EL (cell line): ENCODE measurements at places on chromosomes 7 and 10.
A peak's percentile ranks its signal among the peaks of the same experiment; 100 is the strongest.

- DNase-seq = no peak
These were observed 313.6 kb upstream of the CDC14C start for GRCh38 chr7:48610705-48611104.

GRCh38 chr7:43735802-43736603, 6.7 kb upstream of the COA1 start:
- DNase-seq = peak; percentile 40

- DNase-seq = peak; percentile 84
These were observed 55.4 kb downstream of the LYZL1 start for GRCh38 chr10:29344073-29344820.

DNA sequence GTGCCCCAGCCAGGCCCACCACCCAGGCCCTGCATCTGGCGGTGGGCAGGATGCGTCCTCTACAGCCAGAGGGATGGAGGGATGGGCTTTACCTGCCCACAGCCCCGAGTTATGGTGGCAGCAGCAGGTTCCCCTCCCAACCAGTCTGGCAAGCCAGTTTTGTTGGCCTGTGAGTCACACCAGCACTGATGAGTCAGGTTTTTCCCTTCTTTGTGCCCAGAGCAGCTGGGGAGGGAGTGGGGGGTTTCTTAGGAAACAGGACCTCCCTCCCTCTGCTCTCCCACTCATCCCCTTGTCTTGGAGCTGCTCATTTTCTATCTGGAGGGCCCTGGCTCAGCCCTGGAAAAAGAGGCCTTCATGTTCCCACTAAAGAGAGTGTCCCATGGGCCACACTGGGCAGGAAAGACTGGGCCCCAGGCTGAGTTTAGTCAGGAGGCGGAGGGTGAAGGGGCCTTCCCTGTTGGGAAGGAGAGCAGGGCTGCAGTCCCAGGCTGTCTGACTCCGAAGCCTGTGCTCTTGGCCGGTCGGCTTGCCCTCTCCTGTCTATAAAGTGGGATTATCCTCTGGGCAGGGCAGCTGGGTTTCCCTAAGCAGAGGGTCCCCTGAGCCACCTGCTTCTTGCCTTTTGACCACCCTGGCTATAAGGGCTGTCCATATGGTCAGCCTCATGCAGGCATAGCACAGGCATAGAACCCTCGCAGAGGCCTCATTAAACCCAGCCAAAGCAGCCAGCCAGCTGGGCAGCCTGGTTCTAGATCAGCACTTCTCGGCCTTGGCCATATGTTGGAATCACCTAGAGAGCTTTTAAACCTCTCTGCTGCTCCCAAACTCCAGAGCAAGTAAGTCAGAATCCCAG, 30.2 kb upstream of the ANKRD2 start:
- DNase-seq = peak; percentile 92

- DNase-seq = peak; percentile 39
These were observed 12.5 kb upstream of the CALD1 start for GRCh38 chr7:134766779-134767519.

- no peak for DNase-seq
These were observed 786 bp downstream of the CUEDC2 start for GRCh38 chr10:102431452-102432124.

- peak; percentile 47 for DNase-seq
These were observed 143.3 kb downstream of the KCNMA1 start for GRCh38 chr10:77494327-77494726.

GRCh38 chr7:44379366-44380188, 54.2 kb upstream of the CAMK2B start:
- DNase-seq = peak; percentile 41

DNA sequence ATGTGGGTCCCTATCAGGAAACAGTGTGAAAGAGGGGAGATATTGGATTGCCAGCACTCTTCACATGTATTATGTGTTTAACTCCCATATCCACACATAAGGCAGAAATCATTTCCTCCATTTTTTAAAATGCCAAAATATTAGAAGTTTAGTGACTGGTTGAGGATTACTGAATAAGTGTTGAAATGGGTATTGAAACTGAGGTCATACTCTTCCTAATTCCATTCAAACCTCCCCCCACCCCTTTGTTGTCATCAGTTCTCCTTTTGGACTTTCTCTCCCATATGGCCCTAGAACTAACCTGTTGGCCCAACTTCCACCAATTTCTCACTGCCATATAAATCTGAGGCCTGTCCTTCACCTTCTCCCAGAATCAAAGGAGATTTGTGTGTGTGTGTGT, 81.6 kb downstream of the EVX1 start:
- DNase-seq = no peak

GRCh38 chr7:94466516-94466915, 43.1 kb upstream of the CASD1 start:
- DNase-seq = peak; percentile 37

DNA sequence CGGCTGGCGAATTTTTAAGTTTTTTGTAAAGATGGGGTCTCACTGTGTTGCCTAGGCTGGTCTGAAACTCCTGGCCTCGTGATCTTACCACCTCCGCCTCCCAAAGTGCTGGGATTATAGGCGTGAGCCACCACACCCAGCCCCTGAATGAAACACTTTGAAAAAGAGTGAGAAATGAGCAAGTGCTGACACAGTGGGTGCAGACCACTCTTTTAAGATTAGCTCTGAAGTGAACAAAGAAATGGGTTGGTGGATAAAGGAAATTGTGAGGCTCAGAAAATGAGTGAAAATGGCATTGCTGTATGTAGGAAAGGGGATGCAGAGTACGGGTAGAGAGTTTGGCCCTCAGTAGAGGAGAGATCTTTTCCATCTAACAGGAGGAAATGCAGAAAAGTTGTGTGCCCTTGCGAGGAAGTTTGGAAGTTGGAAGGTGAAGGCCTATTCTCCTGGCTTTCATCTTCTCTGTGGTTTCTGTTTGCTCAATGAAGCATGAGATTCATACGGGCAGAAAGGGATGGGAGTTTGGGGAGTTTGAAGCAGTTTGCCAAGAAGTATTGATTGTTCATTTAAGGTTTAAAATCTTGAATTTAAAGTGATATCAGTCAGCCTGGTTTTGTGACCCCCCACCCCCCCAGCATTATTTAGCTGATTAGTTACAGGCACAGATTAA, 11.0 kb downstream of the MAPK8 start:
- no peak for DNase-seq

DNA sequence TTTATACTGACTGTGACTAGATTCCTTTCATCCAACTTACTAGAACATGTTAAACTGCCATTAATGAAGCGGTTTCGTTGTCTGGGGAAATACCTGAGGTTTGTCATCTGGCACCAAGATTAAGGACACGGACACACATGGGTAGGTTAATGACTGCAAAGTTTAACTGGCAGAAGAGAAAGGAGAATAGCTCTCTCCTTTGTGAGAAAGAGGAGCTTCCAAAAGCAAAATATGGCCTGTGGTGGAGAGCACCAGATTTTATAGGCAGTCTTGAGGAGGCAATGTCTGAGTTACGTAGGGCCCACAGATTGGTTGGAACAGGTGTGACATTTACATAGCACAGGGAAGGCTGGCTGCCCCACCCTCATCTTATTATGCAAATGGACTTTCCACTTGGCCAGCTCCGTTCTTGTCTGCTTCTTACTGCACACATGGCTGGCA, 1193.0 kb upstream of the CELF2 start:
- DNase-seq = no peak

GRCh38 chr10:30755441-30755953, 125.9 kb upstream of the LYZL2 start:
- no peak for DNase-seq

DNA sequence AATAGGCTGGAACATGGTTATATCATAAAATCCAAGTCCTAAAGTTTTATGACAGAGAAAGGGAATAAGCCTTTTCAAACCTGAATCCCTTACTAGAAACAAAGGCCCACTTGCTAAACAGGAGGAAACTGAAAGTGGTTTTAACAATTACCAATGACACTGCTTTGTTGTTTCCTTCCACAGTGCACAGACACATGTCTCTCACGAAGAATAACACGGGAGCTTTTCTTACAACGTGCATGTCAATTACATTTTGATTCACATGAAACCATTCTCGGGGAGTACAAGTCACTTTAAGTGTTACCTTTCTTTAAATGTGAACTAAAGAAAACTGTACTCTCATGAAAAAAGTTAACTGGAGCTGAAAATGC, 1.4 kb downstream of the MRPS33 start:
- no peak for DNase-seq

- no peak for DNase-seq
These were observed 3.8 kb downstream of the LEP start for GRCh38 chr7:128244861-128245260.

DNA sequence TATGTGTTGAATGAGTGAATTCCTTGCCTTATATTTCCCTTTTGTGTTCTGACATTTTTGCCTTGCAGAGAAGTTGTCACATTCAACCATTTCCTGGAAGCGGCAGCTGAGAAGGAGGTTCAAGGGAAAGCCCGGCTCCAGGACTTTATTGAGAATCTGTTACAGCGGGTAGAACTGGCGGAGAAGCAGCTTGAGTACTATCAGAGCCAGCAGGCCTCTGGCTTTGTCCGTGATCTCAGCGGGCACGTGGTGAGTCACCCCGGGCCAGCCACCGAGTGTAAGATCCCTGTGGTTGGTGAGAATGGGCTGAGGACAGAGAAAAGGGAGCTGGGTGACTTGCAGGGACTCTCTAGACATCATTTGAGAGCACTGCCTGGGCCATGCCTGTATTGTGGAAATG, 14.2 kb downstream of the ZNF365 start:
- no peak for DNase-seq

DNA sequence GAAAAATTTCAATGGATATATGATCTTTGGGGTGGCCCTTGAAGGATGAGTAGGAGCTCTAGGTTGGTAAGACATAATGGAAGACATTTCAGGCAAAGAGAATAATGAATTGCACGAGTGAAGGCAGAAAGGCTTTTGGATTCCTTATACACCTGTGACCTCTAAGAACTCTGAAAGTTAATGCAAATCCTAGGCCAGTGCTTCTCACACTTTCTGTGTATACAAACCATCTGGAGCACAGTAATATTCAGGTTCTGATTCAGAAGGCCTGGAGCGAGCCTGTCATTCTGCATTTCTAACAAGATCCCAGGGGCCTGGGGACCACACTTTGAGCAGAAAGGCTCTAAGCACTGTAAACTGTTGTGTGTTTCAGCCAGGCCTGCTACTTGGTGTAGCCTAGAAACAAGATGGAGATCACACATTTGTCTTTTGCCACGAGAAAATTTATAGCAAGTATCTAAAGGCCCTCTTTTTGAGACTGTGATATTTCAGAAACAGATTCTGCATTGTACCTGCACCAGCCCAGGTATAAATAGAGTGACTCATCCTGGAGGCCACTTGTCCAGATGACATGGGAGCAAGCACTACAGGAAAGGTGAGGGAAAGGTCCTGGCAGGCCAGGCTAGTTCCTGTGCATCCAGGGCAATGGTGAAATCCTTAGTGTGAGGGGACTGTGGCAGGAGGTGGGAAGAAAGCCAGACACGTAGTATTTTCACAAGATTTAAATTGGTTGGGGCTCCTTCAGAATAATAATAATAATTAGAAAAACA, 24.4 kb downstream of the MRPS33 start:
- no peak for DNase-seq

DNA sequence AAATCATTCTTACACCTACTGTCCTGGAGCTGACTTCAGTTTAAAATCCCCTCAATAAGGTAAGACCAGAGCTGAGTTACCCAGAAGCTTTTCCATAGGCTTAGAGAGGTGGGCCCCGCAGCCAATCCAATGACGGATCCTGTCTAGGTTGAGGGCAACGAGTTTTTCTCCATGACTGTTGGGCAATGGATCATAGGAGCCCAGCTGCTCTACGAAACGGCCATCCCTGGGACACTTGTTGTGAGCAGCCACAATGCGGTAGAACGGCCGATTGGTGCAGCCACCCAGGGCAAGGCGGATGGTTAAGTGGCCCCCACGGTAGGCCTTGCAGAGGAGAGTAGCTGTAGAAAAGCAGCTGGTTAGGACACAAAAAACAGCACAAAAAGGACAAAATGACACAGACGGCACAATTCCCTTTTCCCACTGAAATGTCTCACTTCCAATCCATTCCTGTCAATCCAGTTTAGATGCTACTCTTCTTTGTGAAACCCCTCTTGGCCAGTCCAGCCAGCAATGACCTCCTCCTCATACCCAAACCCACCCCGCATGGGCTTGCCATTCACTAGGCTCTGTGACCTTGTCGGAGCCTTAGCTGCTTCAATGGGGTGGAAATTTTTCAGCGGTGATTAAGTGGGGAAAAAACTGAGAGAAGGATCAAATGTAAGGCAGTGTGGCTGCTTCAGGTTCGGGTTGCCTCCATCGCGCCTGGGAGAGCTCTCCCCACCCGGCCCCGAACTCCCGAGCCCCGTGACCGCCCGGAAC, 580 bp downstream of the MRPS16 start:
- peak; percentile 14 for DNase-seq

- DNase-seq = no peak
These were observed 23.9 kb upstream of the CYCS start for GRCh38 chr7:25148772-25149575.

GRCh38 chr10:118950997-118951637, 78.4 kb upstream of the NANOS1 start:
- DNase-seq = no peak
